ENCODE measurements at places on chromosomes 11 and 22.

DNA sequence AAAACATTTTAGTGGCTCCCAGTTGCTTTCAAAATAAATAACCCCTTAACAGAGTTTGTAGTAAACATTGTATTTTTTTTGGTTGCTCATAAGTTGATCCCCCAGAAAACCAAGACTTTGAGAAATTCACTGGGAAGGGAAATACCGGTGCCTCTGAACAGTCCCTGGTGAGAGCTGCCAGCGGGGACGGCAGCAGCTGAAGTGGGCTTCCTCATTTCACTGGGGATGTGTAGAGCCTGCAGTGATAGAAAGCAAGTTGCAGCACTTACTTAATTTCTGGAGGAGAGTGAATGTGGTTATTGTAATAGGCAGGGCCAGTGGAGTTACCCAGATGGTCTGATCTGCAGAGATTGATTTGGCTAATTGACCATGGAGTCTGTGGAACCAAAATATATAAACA lies 18.6 kb upstream of the MCHR1 start:
- DNase-seq, result no peak

DNA sequence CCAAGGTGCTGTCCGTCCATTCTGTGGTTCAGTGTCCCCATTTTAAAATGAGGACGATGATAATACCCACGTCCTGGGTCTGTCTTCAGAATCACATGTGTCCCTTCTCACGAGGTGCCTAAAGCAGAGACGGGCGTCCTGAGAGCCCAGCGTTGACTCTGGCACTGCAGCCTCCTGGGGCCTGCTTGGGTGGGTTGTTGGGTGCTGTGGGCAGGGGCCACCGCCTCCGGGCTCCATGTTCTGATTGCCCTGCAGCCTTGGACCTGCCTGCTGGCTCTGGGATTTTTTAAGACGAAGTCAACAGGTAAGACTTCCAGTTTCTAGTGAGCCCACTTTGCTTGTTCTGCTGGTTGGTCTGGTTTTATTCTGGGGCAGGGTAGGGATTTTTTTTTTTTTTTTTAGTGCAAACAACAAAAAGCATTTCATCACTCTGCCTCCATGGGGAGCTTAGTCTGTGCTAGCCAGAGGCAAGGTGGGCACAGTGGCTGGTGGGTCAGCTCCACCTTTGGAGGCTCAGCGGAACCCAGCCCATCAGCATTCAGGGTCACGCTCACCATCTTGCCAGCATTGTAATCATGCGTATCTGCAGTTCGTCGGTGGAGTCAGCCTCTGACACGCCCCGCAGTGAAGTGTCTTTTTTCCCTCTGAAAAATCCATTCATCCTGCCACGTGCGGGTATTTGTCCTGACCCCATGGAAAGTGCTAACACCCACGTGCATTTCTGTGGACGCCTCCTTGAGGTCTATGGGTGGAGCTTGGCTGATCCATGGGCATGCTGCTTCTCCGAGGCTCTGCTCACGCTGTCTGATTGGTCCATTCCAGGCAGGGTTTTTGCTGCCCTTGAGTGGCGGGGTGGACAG lies 28.3 kb downstream of the NADSYN1 start:
- peak; percentile 72 for DNase-seq

GRCh38 chr11:85939099-85940015 lies 84.2 kb downstream of the CCDC83 start:
- no peak for DNase-seq

- DNase-seq, result no peak
These were observed 177.3 kb downstream of the ADAMTS15 start for GRCh38 chr11:130625578-130626306.

DNA sequence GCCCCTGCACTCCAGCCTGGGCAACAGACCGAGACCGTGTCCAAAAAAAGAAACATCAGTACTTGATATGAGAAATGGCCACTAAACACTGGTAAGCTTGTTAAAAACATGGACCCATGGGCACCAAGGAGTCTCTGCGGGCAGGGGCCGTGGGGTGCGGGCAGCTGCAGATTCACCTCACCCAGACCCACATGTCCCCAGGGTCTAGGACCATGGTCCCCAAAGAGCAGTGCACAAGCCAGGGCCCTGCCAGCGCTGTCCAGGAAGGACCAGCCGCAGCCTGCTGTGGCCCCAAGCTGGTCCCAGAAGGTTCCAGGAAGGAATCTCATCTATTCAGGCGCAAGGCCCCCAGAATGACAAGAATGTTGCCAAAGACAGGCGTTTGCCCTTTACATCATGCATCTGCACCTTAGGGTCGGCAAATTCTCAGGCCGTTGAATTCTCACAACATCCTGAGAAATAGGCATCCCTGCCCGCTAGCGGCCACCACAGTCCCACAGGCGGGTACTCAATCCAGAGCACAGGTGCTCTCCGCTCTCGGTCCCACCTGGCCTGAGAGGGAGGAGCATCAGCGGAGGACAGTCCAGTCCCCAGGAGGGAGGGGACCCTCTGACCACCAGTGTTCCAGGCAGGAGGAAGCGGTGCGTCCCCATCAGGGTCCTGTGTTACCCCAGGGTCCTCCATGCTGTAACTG lies 9.5 kb downstream of the YPEL1 start:
- no peak for DNase-seq
